ENCODE measurements at places on chromosomes 5 and 9. TPM values are rescaled to one million over a fixed set of nuclear protein-coding genes. Genes with fewer than 3 reads are reported as not detected.

SHOC1 gene
- total RNA-seq = not detected

- DNase-seq = no peak
Measured at GRCh38 chr5:8382456-8382855, 513.5 kb downstream of the MTRR start.

- no peak for DNase-seq
Measured at GRCh38 chr9:31103836-31104235, 1280.6 kb upstream of the ACO1 start.

DNA sequence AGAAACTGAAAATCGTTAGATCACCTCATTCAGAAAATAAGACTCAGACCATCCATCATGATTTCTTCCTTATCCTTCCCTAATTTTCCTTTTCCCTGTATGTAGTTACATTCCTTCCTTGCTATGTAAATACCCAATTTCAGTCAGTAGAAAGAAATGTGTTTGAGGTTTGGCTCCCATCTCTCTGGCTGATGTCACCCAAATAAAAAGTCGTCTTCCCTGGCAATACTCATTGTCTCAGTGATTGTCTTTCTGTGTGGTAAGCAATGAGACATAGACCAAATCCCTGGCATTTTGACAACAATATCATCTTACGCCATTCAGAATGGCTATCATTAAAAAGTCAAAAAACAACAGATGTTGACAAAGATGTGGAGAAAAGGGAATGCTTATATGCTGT lies 303.9 kb upstream of the EDIL3 start:
- no peak for DNase-seq

MTMR12 gene
- total RNA-seq = 49.3 TPM

GRCh38 chr9:94672811-94673487 lies 33.6 kb upstream of the FBP1 start:
- no peak for DNase-seq

DNA sequence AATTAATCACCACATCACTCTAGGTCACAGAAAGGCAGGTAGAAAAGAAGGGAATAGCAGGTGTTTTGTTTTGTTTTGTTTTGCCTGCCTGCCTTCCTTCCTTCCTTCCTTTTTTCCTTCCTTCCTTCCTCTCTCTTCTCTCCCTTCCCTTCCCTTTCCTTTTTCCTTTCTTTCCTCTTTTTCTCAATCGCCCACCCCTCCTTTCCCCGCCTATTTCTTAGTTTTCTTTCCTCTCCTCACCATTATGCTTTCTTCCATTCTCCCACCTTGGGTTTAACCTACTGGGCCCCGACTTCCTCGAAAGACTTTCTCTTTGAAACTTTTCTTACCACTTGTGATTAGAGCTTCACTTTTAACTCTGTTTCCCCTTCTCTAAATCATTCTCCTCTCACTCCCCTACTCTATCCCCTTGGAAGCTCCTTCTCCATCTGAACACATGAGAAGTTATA lies 231.3 kb upstream of the CD180 start:
- DNase-seq = no peak

SPINK6 gene
- total RNA-seq = not detected

- DNase-seq = no peak
Measured at GRCh38 chr5:55071413-55071812, 31.0 kb upstream of the GZMA start.

LRRC19 gene
- not detected for total RNA-seq

GRCh38 chr9:135661816-135662560 lies 1.1 kb upstream of the LCN9 start:
- no peak for DNase-seq

GRCh38 chr5:166192696-166193095 lies 2098.7 kb upstream of the WWC1 start:
- DNase-seq = no peak

GRCh38 chr5:179079165-179079987 lies 19.2 kb downstream of the ZNF354C start:
- DNase-seq = no peak

- peak; percentile 73 for DNase-seq
Measured at GRCh38 chr5:154647114-154647760, 107.9 kb upstream of the LARP1 start.

- no peak for DNase-seq
Measured at GRCh38 chr5:90097082-90097477, 312.5 kb downstream of the CETN3 start.

DNA sequence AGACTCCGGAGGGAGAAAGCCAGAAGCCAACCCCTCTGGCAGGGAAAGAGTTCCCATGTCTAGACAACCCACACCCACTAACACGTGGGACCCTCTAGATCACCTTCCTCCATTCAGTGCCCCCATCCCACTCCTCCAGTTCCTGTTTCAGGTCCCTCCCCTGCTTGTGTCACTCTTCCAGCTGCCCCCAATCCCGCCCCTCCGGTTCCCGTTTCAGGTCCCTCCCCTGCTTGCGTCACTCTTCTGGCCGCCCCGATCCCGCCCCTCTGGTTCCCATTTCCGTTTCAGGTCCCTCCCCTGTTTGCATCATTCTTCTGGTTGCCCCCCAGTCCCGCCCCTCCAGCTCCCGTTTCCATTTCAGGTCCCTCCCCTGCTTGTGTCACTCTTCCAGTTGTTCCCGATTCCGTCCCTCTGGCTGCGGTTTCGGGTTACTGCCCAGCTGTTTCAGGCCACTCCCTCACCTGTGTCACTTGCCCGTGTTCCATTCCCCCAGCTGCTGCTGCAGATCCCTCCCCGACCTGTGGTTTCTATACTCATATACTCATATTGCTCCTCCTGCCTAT lies 64.8 kb upstream of the RANBP6 start:
- peak; percentile 92 for DNase-seq

TMEM171 gene
- total RNA-seq = 1.0 TPM

GRCh38 chr5:15823398-15823797 lies 323.4 kb downstream of the FBXL7 start:
- no peak for DNase-seq

DNA sequence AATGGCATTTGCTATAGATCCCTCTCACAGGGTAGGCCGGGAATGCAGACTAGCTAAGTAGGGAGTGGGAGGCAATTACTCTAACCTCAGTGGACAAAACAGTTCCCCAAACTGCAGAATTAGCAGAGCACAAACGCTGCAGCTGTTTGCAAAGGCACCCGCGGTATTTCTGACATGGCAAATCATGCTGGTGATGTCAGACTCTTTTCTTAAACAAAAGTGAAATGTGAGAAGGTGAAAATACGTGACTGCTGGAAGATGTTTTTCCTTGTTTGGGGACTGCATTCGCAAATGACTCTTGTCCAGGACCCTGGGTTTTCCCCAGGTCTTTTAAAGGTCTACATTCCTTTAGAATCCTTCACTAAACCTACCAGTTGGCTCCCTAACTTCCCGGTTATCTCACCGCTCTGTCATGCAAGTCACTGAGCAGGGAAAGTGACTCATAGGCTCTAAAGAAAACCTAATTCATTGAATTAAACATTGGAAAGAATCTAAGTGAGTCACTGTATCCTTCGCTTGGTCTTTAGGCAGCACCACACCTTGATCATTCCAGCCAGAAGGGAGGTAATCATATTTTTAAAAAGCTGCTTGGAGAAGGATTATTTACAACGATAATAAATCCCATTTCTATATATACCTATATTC lies 91.5 kb upstream of the DNAH5 start:
- peak; percentile 74 for DNase-seq

CNTFR gene
- 1.2 TPM for total RNA-seq

INSL4 gene
- total RNA-seq = not detected

C1QTNF2 gene
- 1.3 TPM for total RNA-seq

- no peak for DNase-seq
Measured at GRCh38 chr5:148491015-148491792, 107.4 kb downstream of the FBXO38 start.

MAP3K1 gene
- total RNA-seq = 11.4 TPM

DNA sequence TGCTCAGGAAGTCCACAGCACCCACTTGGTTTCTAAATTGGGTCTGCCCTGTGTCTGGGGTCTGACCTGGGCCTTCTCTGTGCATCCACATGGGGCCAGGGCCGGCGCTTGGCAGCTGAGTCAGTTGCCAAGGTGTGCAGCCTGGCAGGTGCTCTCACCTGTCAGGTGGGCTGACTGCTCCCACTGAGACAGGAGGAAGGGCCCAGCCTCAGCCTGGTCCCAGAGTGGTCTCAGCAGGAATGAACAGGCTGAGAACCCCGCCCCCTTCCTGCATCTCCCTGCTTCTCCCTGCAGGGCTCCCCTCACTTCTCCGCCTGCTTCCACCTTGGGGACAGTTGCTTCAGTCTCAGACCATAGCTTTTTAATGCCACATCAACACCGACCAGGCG lies 60.5 kb downstream of the BARX1 start:
- DNase-seq = peak; percentile 28

CFAP90 gene
- total RNA-seq = 0.39 TPM

GRCh38 chr5:6788439-6788838 lies 75.2 kb downstream of the TENT4A start:
- DNase-seq = peak; percentile 13

DNA sequence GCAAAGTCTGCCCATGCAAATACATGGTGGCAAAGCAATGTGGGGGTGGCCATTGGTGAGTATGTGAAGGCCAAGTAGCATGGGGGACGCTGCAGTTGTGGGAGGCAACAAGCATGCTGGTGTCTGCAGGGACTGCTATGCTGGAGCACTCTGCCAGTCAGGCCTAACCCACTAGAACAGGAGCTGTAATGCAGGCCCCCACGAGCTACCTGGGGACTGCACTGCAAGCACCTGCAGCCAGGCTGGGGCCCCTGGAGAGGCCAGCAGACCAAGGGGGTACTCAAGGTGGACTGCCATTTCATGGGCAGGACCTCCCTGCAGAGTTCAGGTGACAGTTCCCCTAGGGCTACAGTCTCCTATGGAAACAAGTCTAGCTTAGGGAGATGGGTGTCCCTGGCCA lies 183.8 kb upstream of the PDE4D start:
- no peak for DNase-seq

DNA sequence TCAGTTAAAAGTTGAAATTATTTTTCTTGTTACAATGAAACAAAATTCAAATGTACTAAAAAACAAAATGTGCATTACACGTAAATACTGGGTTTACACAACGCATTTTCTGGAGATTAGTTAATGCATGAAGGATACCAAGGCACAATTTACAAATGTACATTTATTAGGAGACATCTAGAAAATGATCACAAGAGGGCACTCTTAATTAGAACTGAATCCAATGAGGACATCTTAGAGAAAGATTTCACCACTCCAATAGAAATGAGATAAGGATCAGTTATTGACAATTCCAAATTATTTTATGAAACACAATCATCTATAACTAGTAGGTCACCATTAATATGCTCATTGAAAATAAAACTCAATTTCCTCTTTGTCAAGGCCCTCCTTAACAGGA lies 36.6 kb upstream of the CDH12 start:
- DNase-seq = no peak

DNA sequence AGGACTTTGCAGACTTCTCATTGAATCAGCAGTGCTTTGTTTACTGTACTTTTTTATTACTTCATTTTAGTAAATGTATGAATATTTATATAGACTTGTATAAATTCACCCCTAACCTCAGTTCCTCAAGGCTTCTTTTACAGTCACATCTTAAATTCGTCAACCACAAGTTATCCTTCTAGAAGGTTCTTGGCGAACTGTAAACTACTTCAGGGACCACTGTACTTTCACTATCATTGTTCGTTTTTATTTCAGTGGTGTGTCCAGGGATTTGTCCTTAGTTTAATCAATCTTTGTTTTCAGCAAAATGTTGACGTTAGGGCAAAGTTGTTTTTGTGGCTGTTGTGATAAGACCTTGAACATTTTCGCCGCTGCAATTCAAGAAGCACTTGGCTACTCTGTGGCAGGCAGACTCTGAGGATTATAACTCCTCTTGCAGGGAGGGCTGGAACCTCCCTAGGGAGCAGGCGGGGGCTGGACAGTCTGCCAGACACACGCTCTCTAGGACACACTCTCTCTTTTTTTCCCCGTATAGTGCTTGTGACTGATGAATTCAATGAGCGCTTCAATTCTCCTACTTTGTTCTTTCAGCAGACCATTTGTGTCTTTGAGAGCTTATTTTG lies 252.8 kb downstream of the FBXL7 start:
- no peak for DNase-seq

GRCh38 chr5:129506086-129506485 lies 46.0 kb downstream of the ADAMTS19 start:
- no peak for DNase-seq

DNA sequence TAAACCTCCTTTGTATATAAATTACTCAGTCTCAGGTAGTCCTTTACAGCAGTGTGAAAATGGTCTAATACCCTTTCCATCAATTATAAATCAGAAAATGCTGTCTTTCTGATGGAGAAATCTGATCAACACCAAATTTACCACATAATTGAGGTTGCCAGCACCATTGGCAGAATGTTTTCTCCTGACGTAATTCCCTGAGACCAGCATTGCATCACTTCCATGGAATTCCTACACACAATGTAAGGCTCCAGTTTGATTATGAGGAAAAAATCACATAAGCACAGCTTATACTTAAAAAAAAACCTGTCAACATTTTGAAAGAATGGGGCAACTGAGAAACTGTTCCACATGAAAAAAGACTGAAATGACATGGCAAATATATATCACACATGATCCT lies 618.7 kb upstream of the CDH6 start:
- no peak for DNase-seq

GRCh38 chr9:112056996-112057395 lies 118.1 kb downstream of the SUSD1 start:
- DNase-seq = no peak

- DNase-seq = no peak
Measured at GRCh38 chr9:126205265-126205664, 121.4 kb upstream of the MVB12B start.

DNA sequence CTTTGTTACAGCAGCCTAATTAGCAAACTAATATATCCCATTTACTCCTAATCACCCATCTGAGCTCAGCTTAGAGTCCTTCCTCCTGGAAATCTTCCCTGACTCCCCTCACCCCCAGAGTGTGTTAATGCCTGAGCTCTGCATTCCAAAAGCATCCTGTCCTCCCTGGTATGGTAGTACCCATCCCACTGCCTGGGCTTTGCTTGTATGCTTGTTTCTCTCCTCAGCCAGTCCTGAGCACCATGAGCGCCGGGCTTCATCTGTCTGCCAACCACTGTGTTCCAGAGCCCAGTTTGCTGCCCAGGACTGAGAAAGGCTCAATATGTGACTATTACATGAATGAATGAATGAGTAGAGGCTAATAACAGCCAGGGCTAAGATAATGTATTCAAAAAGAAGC lies 272.4 kb downstream of the CDK5RAP2 start:
- no peak for DNase-seq

DNA sequence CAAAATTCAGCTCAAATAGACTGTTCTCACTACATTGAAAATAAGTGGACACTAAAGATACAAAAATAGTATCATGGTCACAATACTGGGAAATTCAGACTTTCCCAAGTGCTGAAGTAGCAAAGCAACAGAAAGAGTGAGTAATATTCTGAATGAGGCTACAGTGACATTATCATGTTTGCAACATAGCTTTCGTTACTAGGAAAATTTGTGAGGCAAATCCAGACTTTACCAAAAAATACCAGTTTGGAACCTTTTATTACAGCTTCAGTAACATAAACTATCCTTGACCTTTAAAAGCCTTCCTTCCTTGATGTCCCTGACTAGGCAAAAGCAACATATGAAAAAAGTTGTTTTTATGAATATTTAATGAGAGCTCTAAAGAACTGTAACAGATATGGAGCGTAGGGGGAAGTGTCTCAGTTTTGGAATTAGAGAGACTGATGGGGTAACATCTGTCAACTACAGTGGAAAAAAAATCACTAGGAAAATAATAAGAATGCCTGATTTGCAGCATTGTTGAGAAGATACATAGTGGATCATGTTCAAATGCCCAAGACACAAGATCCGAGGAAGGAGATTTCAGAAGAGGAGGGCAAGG lies 312.9 kb downstream of the ADGRV1 start:
- DNase-seq = no peak

- no peak for DNase-seq
Measured at GRCh38 chr9:107112707-107113243, 170.3 kb upstream of the RAD23B start.

HSD17B4 gene
- total RNA-seq = 369 TPM
